ENCODE measurements at places on chromosomes 12 and 14.

GRCh38 chr12:54273981-54274380, 5.9 kb downstream of the CBX5 start:
- no peak for DNase-seq

GRCh38 chr12:52573306-52573705, 337 bp downstream of the KRT74 start:
- no peak for DNase-seq

DNA sequence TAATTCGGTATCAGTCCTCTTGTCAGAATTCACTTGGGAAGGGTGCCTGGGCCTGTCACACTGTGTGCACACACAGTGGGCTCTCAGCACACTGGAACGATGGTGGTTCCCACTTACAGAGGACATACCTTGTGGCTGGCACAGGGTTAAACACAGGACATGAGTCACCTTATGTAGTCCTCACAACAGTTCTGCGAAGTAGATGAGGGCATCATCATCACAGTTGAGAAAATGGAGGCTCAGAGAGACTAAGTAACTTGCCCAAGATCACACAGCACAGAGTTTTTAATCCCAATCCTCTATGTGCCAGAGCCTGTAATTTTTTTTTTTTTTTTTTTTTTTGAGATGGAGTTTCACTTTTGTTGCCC, 90.7 kb downstream of the NINJ2 start:
- no peak for DNase-seq

DNA sequence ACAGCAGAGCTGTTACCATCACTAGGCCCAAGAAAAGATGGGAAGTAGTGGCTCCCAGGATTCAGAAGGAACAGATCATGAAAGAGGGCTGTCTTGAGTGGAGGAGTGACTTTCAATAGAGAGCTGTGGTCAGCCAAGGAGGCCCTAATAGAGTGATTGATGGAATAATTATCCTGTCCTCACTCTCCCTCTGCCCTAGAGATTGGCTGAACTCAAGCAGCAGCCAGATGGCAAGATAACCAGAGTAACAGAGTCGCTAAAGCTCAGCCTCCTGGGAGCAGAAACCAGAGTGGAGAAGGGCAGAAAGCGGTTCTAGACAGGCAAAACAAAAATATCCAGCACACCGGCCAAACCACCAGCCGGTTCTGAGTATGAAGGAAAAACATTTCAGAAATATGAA, 23.1 kb downstream of the GMFB start:
- no peak for DNase-seq

- DNase-seq, result no peak
These were observed 6.4 kb upstream of the TC2N start for GRCh38 chr14:91873471-91874415.

DNA sequence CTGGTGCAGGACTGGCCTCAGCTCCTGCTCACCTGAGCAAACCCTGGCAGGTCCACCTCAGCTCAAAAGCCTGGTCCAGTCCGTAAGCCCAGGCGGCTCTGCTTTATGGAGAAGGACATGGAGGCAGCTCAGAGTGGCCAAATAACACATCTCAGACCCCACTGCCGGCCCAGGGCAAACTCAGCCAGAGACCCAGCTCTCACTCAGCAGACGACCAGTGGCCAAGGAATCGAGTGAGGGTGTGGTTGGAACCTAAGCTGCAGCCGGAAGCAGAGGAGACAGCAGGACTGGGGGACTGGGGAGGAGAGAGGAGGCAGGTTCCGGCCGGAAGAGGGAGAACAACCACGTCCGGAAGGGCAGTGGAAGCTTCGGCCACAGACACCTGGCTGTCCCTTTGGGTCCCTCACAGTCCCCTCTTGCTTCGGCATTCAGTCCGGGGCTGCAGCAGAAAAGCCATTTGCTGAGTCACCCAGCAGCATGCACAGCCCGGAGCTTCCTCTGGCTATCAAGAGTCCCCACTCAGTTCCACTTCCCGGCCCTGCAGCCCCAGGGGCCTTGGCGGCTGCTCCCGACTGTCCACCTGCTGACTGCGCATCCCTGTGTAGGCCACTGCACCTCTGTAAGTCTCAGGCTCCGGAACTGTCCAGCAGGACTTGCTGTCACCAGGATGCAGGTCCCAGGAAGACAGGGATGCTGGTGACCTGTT, 104.0 kb downstream of the CALM1 start:
- DNase-seq, result no peak

DNA sequence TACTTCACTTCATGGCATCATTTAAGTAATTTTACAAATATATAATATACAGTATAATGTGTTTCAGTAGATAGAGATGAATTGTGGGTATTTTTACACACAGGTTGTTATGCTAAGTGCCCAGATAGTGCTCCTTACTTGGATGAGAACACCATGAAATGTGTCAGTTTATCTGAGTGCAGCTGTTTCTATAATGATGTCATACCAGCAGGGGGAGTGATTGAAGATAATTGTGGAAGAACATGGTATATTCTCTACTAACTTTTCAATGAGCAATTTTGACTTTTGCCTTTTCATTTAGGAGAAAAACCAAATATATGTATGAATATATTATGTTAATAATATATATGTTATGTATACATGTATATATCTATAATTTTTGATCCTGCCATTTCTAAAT, 221.6 kb downstream of the LRRK2 start:
- DNase-seq, result no peak

All from omental fat pad (tissue), 4 donors.